ENCODE measurements at places on chromosomes 2 and 18.

DNA sequence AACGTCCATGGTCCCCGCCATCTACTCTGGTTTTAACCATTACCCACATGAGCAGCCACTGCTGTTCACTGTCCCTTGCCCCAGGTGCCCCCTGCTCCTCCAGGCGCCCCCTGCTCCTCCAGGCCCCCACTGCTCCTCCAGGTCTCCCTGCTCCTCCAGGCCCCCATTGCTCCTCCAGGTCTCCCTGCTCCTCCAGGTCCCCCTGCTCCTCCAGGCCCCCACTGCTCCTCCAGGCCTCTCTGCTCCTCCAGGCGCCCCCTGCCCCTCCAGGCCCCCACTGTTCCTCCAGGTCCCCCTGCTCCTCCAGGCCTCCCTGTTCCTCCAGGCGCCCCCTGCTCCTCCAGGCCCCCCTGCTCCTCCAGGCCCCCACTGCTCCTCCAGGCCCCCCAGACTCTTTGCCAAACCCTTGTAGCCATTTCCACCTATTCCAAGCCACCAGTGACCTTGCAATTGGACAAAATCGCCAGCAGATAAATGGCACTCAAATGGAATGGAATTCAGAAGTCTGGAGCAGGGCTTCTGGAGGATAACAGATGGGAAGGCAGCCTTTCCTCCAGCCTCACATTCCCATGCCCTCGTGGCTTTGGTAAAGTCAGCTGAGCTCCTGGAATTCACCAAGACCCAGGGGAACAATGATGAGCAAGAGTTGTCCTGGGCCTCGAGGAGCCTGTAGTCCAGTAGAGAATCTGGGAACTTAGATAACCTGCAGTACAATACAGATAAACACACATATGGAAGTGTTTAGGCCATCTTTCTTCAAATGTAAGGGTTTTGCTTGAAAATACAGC lies 13.3 kb upstream of the RPL31 start:
- DNase-seq, result no peak

DNA sequence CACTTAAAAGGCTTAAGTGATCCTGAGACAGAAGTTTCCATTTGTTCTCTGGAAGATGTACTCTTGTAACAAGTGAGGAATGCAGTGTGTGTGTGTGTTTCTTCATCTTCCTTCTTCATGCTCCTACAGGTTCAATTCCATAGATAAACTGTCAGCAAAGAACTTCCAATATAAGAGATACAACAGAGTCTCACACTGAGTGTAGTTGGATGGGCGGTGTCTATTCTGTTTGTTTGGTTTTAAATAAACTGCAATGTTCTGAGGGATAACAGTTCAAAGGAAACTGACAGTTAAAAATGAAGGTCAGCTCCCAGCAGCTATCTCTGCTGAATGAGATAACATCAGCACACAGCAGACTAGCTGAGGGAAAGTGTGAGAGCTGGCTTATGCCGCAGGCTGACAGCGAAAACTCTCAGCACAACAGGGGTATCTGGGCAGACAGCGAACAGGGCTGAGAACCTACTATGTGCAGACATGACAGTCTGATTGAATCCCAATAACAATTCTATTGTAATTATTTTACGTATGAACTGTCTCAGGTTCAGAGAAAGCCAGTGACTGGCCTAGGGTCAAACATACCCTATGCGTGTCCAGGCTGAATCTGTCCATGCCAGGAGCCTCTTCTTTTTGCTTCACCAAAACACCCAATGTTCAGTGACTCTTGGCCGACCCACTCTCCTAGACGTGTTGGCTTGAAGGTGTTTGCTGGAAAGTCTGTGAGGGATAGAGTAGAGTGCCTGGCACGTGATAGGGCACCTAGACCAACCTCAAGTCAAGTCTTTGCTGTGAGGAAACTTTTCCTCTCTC lies 201.9 kb upstream of the TRIB2 start:
- DNase-seq, result no peak

DNA sequence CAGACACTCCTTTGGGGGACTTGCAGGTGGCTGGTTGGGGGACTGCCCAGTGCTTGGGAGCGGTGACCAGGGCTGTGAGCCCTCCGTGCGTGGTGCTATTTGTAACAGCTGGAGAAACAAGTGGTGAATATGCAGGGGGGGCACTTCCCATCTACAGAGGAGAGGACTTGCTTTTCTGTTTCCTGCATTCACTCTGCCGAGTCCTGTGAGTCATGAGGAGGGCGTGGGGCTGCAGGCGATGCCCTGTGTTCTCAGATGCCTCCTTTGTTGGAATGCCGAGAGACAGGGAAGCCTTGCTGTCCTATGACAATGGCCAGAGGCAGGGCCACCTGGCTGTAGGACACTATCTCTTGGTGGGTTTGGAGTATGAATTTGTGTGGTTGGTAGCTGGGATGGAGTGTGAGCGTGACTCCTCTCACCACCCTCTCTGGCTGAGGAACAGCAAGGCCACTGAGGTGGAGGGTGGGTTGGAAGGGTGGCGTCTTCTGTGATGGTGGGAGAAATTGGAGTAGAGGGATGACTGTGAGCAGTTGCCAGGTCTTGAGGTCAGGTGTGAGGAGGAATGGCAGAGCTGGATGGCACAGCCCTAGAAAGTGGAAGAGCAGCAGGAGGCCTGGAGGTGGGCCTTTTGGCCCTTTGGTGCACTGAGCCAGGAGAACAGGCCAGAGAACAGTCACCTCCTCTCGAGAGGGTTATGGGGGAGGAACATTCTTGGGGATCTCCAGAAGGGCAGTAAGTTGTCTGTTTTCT lies 24.3 kb downstream of the FHOD3 start:
- no peak for DNase-seq

- DNase-seq, result no peak
Observed at GRCh38 chr2:101500860-101501259, 25.9 kb upstream of the RFX8 start.

DNA sequence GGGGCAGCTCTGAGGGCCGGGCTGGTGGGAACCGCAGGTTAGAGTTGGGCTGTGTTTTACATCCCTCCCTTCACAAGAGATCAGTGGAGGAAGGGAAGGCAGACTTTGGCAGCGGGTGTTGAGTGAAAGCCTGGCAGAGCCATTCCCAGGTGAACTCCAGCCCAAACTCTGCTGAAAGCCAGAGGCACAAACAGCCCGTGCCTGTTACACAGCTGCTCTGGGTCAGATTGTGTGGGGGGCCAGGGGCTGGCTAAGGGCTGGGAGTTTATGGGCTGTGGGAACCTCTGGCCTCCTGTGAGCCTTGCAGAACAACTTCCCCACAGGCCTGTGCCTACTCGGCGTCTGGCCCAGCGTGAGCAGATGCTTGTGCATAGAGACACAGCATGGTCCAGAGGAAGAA lies 286.8 kb downstream of the CLIP4 start:
- no peak for DNase-seq

DNA sequence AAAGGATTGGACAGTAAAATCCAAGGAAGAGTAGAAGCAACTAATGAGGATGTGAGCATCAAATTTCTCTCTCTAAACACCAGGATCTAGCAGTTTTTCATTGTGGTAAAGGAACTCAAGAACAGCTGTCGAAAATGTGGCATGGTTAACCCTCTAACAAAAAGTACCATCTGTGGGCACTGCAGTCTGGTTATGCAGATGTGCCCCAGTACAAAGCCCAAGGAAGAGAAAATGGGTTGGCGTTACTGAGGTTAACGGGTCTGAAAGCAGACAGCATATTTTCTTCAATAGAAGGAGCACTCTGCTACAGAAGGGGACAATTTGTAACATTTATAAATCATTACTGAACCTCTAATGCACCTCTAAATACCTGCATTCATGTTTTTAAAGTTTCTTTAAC lies 253.0 kb upstream of the HNRNPA3 start:
- DNase-seq, result no peak

DNA sequence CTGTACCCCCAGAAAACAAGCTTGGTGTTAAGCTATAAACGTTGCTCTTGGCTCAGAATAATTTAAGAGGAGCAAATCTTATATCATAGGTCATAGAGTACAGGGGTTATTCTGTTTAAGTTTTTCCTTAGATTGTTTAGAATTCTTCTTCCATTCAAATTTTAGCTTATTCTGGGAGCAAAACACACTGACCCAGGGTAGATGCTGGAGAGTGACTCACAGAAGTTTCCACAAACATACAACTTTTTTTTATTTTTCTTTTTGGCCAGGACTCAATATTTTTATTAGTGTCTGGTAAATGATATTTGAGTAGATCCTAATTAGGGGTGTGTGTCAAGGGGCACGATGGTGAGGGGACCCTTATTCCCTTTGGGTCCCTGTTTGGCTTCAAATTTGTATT lies 71.5 kb upstream of the PSME4 start:
- no peak for DNase-seq

DNA sequence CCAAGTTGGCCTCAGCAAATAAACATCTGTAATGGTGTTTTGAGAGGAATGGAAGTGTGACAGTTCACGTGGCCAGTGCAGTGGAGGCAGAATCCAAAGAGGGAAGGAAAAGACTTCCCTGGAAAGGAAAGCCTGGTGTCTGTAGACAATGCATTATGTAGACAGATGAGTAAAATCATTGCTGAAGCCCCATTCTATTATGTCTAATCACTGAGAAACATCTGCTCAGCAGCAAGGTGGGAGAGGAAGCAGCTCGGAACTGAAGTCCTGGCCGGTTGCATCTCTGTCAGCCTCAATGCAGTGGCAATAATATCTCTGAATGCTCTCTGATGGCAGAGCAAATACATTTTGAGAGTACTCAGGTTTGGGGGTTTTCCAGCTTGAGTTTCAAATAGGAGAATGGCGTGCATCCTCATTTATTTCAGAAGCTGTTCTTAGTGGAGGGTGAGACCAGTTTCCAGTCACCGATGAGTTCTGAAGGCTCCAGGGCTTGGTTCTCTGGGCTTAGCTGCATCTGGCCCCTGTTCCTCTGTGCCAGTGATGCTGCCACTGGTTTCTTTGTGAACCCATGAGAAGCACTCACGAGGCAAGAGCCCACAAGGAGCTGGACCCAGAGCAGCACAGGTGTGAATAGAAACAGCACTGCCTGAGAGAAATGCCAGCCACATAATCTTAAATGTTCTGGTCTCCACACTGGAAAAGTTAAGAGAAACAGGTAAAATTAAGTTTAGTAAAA lies 63.3 kb downstream of the RPIA start:
- DNase-seq, result no peak

All from NCI-H2029 treated with DMSO at 0.1 percent for 48 hours (cell line).